ENCODE measurements at places on chromosomes 4 and X. TPM values are rescaled to one million over a fixed set of nuclear protein-coding genes. Genes with fewer than 3 reads are reported as not detected.

ADAMTS3 gene
- total RNA-seq = 0.94 TPM

DCX gene
- not detected for total RNA-seq

FRMPD3 gene
- not detected for total RNA-seq

NDST4 gene
- not detected for total RNA-seq

OTC gene
- not detected for total RNA-seq

ODAPH gene
- total RNA-seq = not detected

XG gene
- total RNA-seq = 0.49 TPM

ARHGAP36 gene
- not detected for total RNA-seq

Data from mammary microvascular endothelial cell (primary cell).